ENCODE measurements at places on chromosomes 2 and 18.
A peak's percentile ranks its signal among the peaks of the same experiment; 100 is the strongest.

DNA sequence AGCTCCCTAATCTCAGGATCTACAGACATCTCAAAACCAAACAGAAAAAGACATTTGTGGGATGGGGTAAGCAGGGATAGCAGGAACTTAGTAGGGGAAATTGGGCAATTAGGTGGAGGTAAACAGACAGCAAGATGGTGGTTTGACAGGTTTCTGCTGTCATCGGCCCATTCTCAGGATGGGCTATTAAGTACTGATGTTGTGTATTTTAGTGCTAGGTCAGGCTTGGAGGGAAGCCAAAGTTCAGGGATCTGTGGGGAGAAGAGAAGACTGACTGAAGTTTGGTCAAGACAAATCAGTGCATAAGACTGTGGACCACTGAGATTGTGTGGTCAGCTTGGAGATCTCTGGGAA, 96.8 kb upstream of the THUMPD2 start:
- no peak for DNase-seq

DNA sequence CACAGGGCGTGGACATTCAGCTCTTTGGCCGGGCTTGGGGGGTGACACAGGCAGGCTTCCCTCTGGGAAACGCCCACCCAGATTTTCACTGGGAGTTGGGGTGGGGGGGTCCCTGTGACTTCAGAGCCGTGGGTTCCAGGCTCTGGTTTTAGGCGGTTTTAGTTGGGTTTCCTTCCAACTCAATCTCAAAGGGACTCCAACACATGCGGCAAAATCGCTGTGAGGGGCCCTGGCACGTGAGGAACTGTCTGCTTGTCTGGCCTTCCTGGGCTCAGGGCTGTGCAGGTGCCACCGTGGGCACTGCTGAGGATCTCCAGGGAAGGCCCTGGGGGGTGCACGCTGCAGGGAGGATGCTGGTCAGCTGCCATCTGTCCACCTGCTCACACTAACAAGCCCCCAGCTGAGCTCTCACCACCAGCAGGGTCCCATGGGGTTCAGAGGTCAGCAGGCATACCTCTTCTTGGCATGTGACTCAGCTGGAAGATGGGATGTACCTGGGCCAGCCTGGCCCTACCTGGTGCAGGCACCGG, 11.7 kb downstream of the HS6ST1 start:
- DNase-seq: no peak

GRCh38 chr2:16272038-16272788, 331.9 kb downstream of the MYCN start:
- DNase-seq: no peak

- no peak for DNase-seq
Observed at GRCh38 chr2:45567288-45567963, 43.6 kb downstream of the SRBD1 start.

- no peak for DNase-seq
Observed at GRCh38 chr18:57048351-57048750, 98.5 kb upstream of the BOD1L2 start.

DNA sequence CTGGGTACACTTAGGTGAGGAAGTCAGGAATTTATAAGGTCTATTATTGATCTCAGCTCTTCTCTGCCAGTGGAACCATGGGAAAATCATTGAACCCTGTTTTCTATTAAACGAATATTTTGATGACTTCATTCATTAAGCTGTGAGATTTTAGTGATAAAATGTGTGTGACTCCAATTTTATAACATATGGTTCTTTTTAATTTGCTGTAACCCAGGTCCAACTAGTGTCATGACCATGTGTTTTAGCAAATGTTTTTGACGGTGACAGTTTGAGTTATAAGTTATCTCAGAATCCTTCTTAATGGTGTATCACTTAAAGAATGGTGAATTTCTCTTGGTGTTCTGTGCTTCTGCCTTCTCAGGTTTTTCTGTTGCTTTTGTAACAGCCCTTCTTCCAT, 213.1 kb downstream of the MCFD2 start:
- DNase-seq: no peak

DNA sequence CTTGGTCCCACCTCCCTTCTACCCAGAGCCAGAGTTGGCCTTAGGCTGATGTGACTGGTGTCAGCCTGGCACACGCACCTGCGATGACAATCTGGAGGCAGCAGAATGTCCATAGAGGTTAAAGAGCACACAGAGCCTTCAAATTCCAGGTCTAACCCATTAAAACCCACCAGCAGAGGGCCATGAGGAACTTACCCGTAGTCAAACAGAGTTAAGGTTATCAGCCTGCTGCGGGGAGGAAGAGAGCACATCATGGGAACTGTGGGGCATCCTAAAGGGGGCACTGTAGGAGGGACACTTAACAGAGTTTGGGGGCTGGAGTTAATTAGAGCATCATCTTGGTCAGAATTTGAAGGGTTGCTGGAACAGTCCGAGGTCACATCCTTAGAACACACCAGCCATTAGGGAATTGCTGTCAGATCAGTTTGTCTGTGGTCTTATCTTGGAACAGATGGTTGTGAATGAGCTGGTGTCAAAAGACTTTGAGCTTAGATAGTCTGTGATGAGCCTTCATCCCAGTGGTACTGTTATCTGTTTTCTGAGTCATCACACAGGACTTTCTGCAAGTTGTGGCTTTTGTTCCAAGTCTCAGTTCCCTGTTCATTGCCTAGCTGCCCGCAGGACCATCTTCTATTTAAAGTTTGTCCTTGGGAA, 248.6 kb downstream of the LOXHD1 start:
- no peak for DNase-seq

DNA sequence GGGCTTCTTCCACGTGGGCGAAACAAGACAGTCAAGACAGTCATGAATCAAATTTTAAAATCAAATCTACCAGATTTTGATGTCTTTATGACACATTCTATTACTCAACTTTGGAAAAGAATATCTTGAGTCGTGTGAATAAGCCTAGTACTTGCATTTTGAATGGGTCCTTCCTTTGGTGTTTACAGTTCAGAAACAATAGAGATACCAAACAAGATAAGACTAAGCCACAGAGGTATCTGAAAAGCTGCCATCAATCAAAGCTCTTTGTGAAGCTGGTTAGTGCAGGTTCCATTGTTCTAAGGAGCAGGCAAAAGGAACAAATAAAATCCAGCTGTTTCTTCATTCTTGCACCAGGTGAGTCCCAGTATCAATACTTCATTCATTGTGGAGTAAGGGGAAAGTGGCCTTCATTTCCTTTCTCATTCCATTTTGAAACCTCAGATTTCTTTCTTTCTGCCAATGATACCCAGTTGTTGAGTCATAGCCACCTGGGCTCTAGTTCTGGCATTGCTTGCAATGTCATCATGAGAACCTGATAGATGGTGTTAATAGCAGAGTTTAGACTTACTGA, 151.7 kb upstream of the L3MBTL4 start:
- peak; percentile 42 for DNase-seq

- DNase-seq: no peak
Observed at GRCh38 chr2:26237868-26238267, 6.6 kb downstream of the HADHA start.

DNA sequence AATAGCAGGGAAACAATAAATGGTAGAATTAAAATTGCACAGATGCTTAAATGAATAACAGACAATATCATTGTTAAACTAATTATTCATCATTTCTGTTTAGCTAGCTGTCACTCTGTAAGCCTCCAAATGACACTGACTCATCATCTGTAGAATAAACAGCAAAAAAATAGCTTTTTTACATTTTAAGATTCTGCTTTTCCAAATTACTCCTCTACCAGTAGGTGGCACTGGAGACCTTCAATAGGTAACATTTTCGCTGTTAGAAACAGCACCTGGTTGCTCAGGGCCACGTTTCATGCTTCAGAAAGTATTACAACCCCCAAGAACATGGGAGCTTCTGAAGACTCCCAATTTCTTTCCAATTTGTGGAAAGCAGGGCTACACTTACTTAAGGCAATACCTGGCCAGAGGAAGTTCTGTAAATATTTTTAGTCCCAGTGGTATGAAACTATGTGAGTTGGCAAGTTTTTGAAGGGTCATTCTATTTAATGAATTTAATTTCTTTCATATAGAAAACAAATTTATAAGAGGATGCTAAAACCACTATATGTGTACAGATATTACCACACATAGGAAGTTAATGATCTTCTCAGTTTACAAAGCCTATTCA, 45.4 kb downstream of the TTN start:
- peak; percentile 52 for DNase-seq

DNA sequence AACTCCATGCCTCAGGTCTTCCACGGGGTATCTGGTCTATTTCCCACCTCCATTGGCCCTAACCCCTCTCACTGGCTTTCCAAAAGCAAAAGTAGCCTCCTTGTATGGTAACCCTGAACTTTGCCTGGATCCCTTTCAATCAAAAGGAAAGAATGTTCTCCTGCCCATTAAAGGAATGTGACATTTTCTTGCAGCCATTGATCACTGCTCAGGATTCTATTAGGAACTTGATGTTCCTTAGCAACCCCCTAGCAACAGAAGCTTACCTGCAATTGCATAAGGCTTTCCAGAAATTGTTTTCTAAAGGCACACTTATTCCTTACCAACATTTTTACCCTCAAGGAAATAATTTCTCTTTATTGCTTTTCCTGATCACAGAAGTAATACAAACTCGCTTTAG, 91.4 kb upstream of the AGAP1 start:
- no peak for DNase-seq

- no peak for DNase-seq
Observed at GRCh38 chr2:189327879-189328847, 113.1 kb upstream of the WDR75 start.

- no peak for DNase-seq
Observed at GRCh38 chr2:199792381-199792780, 58.6 kb downstream of the FTCDNL1 start.

GRCh38 chr18:22219568-22220355, 50.4 kb downstream of the GATA6 start:
- no peak for DNase-seq

DNA sequence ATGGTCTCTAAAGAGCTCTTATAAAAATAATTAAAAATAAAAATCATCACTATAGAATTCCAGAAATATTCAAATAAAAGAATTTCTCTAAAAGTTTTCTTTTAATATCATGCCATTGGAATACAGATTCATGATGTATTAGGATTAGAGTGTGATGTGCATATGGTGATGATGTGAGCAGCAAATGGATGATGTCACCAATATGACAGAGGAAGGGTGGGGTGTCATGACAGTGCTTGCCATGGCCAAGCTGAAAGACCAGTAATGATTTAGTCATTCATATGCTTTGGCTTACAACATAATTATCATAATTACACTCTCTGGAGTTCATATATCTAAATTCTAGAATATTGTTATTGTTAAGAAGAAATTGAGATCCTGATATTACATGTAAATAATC, 27.4 kb upstream of the TTC32 start:
- DNase-seq: no peak

GRCh38 chr2:141182246-141182645, 948.6 kb downstream of the LRP1B start:
- no peak for DNase-seq

GRCh38 chr2:230984393-230985220, 11.3 kb upstream of the SPATA3 start:
- no peak for DNase-seq

- DNase-seq: peak; percentile 64
Observed at GRCh38 chr2:121284463-121285449, at the start of gene TFCP2L1. TSS of gene TFCP2L1 (minus strand) at chr2:121285202. CDS start at chr2:121285109, 93 bp downstream.

GRCh38 chr2:42138163-42139015, 30.8 kb upstream of the EML4 start:
- DNase-seq: peak; percentile 46

DNA sequence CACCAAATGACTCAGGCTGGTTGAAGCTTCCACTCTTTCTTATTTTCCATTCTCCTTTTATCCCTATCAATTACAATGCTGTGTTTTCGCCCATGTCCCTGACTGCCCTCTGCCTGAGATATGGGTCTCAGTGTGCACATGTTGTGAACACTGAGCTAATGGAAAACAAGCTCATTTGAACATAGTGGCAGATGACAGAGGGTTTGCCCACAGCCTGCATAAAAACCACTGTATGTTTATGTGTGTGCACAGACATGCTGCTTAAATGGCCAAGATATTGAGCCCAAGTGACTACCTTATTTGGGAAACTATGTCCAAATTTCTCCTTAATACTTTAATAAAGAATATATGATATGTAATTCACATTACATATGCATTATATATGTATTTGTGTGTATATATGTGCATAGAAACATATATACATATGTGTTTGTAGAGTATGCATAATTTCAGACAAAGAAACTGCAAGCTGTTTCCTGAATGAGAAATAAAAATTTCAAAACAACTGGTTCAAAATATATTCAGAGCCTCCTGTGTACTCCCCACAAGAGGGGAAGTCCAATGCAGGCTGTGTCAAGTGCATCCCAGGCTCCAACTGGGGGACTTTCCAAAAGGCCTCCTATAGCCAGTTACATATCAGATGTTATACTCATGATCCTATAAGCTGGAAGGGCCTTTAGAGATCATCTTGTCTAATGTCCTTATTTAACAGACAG, 92.7 kb upstream of the CD302 start:
- DNase-seq: no peak

DNA sequence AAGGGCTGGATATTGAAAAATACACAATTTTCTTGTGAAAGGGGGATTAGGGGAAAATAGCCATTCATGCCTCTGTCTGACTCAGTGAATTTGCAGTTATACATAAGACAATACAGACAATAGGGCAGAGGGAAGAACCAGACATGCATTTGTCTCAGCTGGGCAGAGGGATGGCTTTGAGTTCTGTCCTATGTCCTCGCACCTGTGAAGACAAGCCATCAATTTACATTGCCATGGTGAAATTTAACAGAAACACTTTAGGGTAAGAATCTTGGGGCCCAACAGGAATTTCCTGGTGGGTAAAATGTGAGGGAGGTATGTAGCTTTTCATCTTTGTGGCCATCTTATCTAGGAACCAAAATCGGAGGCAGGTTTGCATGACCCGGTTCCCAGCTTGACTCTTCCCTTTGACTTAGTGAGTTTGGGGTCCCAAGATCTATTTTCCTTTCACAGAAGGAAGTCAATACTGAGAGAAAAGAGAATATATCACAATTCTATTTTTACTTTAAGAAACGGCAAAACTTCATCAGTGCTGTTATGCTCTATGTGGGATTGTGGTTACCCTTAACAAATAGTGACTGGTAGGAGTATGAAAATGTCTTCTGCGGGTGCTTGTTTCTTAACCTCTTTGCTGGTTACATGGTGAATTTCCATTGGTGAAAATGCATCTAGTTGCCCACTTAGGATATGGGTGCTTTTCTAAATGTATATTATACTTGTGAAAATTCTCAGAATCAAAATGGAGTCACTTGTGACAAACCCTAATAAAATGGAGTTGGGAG, 221.8 kb downstream of the SPP2 start:
- DNase-seq: no peak

GRCh38 chr2:72920318-72921087, 3.2 kb downstream of the EMX1 start:
- DNase-seq: no peak

DNA sequence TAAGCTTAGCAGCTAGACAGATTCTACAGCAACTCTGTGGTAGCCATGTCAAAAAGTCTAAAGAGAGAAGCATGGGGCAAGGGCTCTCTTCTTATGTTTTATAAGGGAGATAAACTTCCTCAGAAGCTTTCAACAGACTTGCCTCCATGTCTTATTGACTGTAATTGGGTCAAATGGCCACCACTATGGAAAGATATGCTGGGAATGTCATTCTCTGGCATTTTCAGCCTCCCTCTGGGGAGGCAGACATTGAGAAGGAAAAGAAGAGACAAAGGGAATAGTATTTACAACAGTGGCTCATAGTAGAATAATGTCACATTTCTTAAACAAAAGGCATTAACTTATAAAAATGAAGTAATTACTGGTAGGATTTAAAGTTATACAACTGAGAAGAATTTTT, 1964.5 kb upstream of the PIK3C3 start:
- no peak for DNase-seq

GRCh38 chr2:42353792-42354429, 7.1 kb downstream of the COX7A2L start:
- DNase-seq: no peak

GRCh38 chr2:170115501-170116229, 62.3 kb upstream of the MYO3B start:
- DNase-seq: no peak

Data from SW480 (cell line).